Fibroblast of the aortic adventitia (primary cell): ENCODE measurements at places on chromosomes 2 and 18. TPM values are rescaled to one million over a fixed set of nuclear protein-coding genes. Genes with fewer than 3 reads are reported as not detected.
A peak's percentile ranks its signal among the peaks of the same experiment; 100 is the strongest.

The ALPG gene
- total RNA-seq = not detected in 2 replicates

The SRD5A2 gene
- total RNA-seq = 0.09 TPM in 1 of 2 replicates, not detected in the other

DNA sequence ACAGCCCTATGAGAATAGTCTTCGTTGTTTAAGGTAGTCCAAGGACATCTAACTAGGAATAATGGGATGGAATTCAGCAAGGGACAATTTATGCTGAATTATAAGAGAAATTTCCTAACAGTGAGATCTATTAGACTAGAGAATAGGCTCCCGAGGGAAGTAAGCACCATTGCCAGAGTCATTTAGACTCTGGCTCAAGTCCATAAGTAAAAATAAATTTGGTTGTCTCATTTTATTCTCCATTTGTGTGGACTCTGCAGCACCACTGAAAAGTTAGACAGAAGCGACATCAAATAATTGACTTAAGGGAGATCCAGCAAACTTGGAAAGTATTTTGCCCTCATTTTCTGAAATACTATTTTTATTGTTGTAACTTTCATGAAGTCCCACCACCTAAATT lies 129.3 kb upstream of the SMIM21 start:
- DNase-seq = no peak

DNA sequence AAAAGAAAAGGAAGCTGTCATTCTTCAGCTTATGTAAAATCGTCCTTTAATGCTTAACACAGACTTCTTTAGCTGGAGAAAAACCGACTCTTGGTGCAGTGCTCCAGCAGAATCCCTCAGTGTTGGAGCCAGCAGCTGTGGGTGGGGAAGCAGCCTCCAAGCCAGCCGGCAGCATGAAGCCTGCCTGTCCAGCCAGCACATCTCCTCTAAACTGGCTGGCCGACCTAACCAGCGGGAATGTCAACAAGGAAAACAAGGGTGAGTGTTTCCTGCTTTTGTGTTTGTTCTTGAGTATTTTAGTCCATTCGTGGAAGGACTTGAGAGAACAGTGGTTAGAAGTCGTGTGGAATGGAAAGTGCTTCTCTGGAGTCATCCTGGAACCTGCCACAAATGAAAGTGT lies 38.9 kb downstream of the KDM3A start:
- no peak for DNase-seq

- no peak for DNase-seq
These were observed 424.4 kb upstream of the RGPD4 start for GRCh38 chr2:107402330-107402729.

DNA sequence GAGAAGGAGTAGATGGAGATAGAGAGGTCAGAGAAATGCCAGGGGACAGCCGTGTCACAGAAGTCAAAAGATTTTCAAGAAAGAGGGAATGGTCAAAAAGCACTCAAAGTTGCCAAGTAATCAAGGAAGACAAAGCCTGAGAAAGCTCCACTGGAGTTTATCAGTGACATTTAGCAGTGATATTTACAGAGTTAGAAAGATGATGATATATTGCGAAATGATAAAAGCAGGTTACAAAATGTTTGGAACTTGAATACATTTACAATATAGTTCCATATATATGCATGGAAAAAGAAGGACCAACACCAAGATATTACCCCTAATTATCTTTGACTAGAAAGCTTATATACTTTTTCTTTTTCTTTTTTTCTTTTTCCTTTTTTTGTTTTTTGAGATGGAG lies 20.4 kb downstream of the ZNF2 start:
- DNase-seq = no peak

DNA sequence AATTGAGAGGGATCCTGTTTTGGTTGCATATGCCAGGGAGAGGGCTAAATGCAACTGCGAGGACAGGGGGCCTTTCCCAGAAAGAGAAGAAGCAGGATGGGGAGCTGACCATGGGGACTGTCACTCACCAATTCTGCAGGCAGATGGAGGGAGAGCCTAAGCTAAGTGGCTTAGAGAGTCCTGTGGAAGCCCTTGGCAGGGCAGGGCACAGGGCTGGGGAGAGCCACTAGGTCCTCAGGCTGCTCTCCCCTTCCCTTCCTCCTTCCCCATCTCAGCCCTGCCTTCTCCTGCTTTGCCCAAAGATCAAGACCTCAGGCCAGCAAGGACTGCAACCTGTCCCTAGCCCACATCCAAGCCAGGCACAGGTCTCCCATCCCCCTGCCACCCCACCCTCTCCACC lies 24.4 kb upstream of the CATIP start:
- no peak for DNase-seq

DNA sequence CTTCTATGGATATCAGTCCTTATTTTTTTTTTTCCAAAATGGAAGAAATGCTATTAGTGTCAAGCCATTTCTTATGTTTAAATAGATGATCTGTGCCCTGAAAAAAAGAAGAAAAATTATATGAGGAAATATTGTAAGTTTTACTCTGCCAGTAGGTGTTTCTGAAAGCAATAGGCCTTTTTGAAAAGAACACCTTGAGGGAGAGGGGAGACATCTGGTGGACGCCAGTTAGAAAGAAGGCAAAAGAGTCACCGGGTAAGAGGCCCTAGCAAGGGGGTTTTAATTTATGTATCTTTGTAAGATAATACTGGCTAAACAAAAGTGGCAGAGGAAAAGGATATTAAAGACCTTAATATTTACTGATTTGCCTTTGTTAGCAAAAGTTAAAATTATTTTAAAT lies 56.1 kb downstream of the DYNAP start:
- DNase-seq = peak; percentile 12

DNA sequence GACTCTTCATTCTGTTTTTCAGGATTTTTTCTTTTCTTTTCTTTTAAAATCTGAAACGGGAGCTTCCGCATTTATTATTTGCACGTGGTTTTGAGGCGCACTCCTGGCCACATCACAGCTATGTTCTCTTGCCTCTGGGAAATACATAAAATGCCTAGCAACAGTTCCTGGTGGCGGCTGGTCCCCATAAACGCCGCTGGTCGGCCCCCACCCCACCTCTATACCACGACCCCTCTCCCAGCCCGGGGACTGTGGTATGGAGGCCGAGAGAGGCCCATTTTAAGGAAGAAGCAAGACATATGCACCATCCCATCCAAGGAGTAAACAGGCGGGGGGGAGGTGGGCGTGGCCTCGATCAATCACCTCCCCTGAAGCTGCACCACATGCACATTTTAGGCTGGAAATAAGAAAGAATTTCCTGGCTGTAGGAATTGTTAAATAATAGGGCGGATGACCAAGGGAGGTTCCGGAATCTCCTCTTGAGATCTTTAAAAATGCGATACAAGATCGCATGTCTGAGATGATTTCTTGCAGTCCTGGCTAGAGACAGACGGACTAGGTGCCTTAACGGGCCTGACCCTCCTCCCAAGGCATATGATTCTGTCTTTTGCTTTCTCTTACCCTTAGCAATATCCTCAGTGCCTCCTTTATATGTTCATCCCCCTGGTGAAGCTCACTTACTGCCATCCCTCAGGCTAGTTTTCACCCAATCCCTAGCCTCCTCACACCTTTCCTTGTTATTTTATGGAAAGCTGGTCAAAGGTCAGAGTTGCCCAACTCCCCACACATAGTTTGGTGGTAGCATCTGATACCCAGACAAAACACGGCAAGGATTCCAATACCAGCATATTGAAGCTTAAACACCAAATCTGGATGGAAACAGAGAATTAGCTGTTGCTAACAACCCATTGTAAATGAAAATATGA lies 82.4 kb downstream of the BCL2 start:
- DNase-seq = no peak

- no peak for DNase-seq
These were observed 38.4 kb upstream of the STAT4 start for GRCh38 chr2:191189112-191189635.
